ENCODE measurements at places on chromosomes 1 and 21.

DNA sequence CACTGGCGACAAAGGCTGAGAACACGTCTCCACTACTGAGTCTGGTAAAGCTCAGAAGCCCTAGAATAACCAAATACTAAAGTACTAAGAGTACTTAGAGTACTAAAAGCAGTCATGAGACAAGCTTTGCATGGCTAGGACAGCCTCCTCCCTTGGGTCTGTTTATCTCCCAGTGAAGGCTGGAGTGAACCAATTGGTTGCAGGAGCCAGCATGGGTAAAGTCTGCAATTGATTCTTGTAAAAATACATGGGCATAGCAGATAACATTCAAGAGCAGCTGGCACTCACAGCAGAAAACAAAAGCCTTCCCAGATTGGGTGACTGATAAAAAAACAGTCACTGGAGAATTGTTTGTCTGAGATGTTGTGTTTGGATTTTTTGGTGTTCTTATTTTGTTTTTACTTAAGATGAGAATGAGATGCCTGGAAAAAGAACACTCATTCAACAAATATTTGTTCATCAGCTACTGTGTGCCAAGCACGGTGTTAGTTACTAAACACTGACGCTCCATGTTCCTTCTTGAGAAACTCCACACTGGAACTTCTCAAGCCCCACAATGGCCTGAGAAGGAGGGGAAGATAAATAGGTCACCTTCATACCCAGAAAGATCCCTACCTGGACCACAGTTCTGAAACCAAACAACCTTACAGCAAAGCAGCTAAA, 3.7 kb downstream of the IRF6 start:
- no peak for DNase-seq

DNA sequence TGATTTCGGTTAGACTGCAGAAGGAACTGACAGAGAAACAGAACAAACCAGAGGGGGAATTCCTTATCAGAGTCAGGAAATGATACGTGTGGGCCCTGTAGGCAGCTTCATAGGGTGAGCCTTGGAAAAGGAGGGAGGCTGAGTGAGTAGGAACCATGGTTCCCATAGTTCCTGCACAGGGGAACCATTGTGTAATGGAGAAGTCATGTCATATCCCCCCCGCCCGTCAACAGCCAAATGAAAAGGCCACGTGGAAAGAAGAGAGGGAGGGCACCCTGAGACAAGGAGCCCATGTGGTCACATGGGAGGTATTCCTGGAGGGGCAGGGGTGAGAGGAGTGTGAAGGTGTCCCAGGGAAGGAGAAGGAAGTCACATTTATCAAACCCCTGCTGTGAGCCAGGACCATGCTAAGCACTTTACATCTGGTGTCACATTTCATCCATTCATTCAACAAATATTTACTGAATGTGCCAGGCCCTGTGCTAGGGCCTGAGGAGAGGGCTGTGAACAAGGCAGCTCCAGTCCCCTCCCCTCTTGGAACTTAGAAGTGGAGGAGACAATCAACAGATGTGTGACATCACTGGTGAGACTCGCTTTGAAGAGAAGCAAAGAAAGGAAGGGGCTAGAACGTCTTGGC, 15.7 kb upstream of the FGR start:
- DNase-seq, result no peak

DNA sequence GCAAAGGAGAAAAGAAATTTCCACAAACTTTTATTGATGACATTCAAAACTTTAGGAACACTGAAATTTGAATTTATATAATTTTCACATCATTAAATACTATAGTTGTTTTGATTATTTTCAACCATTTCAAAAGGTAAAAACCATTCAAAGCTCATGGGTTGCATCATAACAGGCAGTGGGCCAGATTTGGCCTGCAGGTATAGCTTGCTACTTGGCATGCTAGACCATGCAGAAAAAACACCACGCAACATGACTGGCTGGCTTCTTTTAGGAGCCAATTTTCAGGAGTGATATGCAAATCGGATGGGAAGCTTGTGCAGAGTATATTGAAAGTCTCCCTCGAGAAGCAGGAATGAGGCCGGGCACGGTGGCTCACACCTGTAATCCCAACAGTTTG, 144.8 kb downstream of the GLUL start:
- DNase-seq, result no peak

GRCh38 chr1:161999301-162000052, 24.2 kb downstream of the OLFML2B start:
- DNase-seq, result no peak

- no peak for DNase-seq
Observed at GRCh38 chr1:157001304-157001703, 44.2 kb downstream of the ARHGEF11 start.

- no peak for DNase-seq
Observed at GRCh38 chr1:97925151-97925550, 4.3 kb upstream of the DPYD start.

DNA sequence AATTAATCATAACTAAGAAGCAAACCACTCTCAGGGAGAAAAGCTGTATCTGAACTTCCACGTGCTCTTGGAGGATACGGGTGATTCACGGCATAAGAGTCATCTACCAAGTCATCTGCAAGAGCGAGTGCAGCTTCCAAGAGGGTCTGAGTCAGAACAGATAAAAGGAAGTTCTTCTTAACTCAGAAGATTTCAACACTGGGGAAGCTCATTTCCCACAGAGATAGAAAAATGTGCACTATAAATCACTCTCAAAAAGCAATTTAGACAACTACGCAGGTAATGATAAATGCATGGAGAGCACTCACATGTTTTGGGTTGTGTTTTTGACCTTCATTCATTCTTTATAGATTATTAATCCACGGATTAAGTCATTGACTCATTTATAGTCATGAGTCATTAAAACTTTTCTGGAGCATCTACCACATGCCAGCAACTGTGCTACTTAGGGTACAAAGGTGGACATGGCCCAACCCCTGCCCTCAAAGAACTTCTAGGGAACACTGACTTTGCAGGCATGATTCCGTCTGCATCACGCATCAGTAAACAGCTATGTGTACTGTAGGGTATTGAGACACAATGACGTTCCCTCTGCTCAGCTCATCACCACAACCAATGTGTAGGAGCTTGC, 20.8 kb downstream of the KCNJ15 start:
- no peak for DNase-seq

DNA sequence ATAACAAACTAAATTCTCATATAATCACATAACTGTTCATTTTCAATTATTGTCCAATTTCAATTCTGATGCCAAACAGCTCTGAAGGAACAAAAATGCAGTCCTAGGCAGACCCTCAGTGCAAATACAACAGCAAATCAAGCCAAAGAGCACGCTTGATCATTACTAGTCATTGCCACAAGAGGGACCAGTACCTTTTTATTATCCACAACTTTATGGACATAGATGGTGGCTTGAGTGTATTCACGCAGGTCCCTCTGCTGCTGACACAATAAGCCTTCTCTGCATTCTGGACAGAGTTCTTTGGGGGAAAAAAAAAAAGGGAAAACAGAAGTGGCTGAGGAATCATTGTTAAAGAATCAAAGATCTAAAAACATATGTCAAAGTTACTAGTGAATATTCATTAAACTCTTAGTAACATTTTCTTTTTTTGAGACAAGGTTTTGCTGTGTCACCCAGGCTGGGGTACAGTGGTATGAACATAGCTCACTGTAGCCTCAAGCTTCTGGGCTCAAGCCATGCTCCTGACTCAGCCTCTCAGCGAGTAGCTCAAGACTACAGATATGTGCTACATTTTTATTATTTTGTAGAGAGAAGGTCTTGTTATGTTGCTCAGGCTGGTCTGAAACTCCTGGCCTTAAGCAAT, 34.3 kb upstream of the RAP1GAP start:
- no peak for DNase-seq

- DNase-seq, result no peak
Observed at GRCh38 chr21:33801424-33802405, 113.9 kb downstream of the ATP5PO start.

DNA sequence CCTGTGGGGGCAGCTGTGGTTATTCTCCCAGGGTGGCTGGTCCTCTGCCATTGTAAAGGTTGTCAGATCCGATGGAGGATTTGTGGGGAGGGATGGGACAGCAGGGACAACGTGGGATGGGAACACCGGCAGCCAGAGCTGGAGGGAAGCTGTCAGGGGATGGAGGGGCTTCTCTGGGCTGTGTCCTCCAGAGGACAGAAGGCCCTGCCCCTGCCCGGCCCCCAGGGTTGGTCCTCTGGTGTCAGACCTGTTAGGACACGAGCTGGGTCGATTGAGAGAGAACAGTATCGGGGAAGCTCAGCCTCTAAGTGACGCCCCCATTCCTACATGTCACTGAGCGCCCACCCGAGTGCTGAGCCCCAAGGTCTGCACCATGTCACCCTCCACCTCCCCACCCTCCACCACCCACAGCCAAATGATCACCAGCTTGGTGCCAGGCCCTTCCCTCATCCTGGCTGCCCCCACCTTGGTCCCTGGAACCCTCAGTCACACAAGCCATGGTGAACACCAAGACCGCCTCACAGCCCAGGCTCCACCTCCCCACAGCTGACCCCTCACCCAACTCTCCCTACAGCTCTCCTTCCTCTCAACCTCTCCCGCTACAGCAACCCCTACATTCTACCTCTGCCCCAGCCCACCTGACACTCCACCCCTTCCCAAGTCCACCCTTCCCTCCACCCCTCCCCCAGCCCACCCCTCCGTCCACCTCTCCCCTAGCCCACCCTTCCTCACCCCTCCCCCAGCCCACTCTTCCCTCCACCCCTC, 244.4 kb downstream of the MATN1 start:
- DNase-seq, result no peak

- no peak for DNase-seq
Observed at GRCh38 chr1:70319750-70320149, 34.8 kb downstream of the ANKRD13C start.

DNA sequence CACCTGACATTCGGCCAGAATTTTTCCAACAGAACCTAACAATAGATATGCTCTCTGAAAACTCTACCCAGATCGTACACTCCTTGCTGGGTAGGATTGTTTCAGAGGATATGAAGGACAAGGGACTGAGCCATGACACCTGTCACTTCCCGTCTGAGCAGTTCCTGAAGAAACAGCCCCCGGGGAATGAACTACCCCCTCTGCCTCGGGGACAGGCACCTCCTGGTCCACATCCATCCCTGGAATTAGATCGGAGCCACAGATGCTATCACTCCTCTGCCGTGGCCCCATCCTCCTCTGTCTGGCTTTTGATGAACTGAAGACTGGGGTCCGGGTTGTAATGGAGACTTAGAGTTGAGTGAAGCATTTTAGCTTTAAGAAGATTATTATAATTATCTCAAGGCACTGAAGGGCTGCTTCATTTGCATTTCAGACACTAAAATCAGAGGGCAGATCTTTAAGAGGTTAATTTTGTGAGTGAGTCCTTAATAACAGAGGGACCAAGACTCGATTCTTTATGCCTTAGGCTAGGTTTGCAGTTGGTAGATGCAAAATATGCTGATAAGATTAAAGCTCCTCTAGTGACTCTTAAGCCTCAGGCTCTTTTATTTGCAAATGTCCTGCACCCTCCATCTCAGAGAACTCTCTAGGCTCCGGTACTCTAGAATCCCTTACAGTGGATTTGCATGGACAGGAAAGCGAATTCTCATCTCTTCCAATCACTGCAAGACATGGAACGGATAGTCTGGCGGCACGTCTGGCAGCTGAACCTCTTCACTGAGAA, 333.8 kb downstream of the KIF26B start:
- DNase-seq, result no peak

- DNase-seq, result no peak
Observed at GRCh38 chr21:42039911-42040351, 29.8 kb upstream of the ZBTB21 start.

GRCh38 chr1:74681001-74681400, 7.4 kb upstream of the ERICH3 start:
- no peak for DNase-seq

GRCh38 chr1:68180441-68181164, 51.7 kb downstream of the WLS start:
- no peak for DNase-seq

GRCh38 chr1:35287807-35288640, 19.5 kb downstream of the ZMYM4 start:
- DNase-seq, result no peak

DNA sequence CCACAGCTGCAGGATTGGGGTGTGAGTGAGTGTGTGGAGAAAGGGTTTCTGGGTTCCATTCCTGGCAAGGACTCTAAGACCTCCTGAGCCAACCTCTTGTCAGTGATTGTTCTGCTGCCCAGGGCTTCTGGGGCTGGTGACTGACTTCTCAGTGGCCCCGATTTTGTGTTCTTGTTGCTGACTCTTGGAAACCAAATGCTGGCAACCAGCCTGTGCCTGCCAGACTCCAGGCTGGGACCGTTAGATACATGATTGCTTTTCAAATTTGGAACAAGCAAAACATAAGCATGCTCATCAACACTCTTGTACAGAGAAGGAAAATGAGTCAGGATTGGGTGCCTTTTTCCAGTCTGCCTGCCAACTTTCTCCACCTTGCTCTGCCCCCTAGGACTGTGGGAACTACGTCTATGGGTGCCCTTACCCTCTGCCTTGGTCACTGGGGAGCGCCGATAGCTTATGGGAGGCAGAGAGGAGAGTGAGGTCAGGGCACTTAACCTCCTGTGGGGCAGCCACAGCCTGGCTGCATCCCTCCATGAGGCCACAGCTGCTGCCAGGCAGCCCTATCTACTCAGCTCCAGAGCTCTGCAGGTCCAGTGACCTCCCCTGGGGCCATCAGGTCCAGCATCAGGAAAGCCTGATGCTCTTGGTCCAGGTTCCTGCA, 39.3 kb upstream of the EPS8L3 start:
- no peak for DNase-seq

GRCh38 chr1:162405800-162406199, 6.1 kb downstream of the SH2D1B start:
- DNase-seq, result no peak

- DNase-seq, result peak; percentile 52
Observed at GRCh38 chr1:206923009-206923960, 1.5 kb upstream of the FCMR start.

GRCh38 chr1:30856260-30856790, 52.2 kb downstream of the SDC3 start:
- DNase-seq, result no peak

- DNase-seq, result no peak
Observed at GRCh38 chr1:238898856-238899255, 487.5 kb upstream of the CHRM3 start.

DNA sequence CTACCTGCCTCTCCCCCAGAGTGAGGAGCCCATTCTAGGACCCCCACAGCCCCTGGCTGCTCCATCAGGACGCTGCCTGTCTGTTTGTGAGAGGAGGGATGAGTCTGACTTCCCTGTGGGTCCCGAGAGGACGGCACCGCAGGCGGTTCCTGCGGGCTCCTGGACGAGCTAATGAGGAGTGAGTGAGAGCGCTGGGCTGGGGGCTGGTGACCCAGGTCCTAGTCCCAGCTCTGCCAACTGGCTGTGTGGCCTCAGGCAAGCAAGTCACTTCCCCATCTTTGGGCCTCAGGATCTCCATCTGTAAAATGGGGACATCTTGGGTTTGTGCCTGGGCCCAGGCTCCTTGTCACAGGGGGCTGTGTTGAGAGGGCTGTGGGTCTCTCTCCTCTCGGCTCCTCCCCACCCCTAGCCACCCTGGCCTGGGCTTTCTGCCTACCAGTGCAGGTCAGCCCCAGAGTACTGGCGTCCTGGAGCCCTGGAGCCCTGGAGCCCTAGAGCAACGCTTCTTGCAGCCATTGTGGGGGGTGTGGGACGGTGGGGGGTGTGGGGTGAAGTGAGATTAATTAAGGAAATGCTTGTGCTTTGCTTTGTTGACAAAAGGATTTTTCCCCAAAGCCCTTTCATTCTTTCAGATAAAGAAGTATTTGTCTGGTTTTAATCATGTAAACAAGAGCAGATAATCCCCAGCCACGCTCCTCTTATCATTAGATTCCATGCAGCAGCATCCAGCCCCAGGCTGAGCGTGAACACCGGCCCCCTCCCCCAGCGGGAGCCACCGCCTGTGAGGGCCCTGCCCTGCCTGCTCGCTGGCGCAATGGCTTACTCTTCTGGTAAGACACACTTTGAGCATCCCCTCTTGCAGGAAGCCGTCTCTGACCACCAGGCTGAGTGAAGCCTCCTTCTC, 26.8 kb downstream of the SLC1A7 start:
- DNase-seq, result no peak
